Tibial nerve (tissue), 4 donors: ENCODE measurements at places on chromosomes 5 and 9. TPM values are rescaled to one million over a fixed set of nuclear protein-coding genes. Genes with fewer than 3 reads are reported as not detected.

DNA sequence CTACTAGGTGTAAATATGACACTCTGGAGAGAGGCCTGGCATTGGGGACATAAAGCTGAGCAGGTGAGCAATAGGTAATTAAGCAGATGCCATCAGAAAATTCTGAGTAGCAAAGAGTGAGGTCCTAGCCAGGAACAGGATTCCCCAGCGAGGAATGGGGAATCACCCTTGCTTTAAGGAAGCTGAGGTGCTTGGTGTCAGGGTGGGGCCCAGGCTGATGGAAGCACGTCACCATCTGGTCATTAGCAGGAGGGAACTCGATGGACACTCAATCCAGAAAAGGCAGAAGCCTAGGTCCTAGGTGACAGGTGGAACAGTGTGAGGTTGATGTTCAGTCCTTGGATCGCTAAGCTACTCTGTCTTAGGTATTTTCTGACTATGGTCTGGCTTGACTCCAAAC, 562.7 kb upstream of the DAP start:
- H3K4me3 ChIP-seq: no peak overlapping the region
- no peak overlapping the region for H3K27ac ChIP-seq
- H3K27me3 ChIP-seq: no peaks in the 10 kb centered on the region

- no peaks in the 10 kb centered on the region for H3K27me3 ChIP-seq
- H3K4me1 ChIP-seq: no peaks in the 10 kb centered on the region
- H3K27ac ChIP-seq: no peak overlapping the region
- DNase-seq: no peak
- H3K4me3 ChIP-seq: no peak overlapping the region
Observed at GRCh38 chr5:98432378-98432777, 341.1 kb upstream of the RGMB start.

GRCh38 chr5:589588-589987, 22.6 kb upstream of the CEP72 start:
- H3K27ac ChIP-seq: no peak overlapping the region
- H3K36me3 ChIP-seq: no peaks in the 10 kb centered on the region
- no peaks in the 10 kb centered on the region for H3K4me1 ChIP-seq

Gene SLC25A46
- 47.7 TPM for total RNA-seq

Gene RLN1
- total RNA-seq: not detected

Gene DBH
- not detected for total RNA-seq

Gene DOCK8
- total RNA-seq: 11.1 TPM

DNA sequence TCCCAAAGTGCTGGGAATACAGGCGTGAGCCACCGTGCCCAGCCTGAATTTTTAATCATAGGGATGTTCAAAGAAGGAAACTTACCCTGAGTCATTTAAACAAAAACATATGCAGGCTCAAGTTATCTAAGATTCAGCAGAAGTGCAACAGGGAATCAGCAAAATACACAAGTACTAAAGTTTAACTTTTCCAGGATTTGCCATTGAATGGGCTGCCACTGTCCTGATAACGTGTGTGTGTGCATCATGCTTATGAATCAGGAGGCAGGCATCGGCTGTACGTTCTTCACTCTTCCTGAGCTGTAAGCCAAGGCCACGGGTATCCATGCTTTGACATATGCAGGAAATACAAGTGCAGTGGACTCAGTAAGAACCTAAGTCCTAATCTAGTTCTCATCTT, 48.8 kb upstream of the FST start:
- H3K27me3 ChIP-seq: no peaks in the 10 kb centered on the region
- no peak overlapping the region for H3K4me3 ChIP-seq
- H3K4me1 ChIP-seq: no peaks in the 10 kb centered on the region
- no peak for DNase-seq
- no peaks in the 10 kb centered on the region for H3K36me3 ChIP-seq

GRCh38 chr9:129854588-129855110, 19.4 kb downstream of the USP20 start:
- no peak overlapping the region for H3K27ac ChIP-seq
- peaks cover 22% of the 10 kb centered on the region for H3K36me3 ChIP-seq
- H3K4me3 ChIP-seq: no peak overlapping the region
- H3K4me1 ChIP-seq: no peaks in the 10 kb centered on the region
- no peaks in the 10 kb centered on the region for H3K27me3 ChIP-seq

DNA sequence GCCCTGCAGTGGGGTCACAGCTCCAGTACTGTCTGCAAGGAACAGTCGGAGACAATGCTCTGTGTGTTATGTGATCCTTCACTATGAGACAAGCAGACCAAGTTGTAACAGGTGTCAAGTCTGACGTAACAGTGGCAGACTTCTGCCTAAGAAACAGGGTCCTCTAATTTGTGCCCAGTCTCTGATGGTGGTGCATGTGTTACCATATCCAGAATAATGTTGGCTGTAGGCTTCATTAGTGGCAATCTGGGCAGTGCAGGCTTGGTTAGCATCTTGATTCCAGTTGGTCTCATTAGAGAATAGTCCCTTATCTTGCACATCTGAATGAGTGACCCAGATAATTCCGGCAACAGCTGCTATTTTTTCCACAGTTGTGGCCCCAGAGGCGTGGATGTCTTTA, 33.8 kb downstream of the ZNF131 start:
- H3K27me3 ChIP-seq: no peaks in the 10 kb centered on the region
- H3K4me3 ChIP-seq: no peak overlapping the region
- no peaks in the 10 kb centered on the region for H3K4me1 ChIP-seq
- no peak overlapping the region for H3K27ac ChIP-seq
- no peak for DNase-seq
- no peaks in the 10 kb centered on the region for H3K36me3 ChIP-seq

DNA sequence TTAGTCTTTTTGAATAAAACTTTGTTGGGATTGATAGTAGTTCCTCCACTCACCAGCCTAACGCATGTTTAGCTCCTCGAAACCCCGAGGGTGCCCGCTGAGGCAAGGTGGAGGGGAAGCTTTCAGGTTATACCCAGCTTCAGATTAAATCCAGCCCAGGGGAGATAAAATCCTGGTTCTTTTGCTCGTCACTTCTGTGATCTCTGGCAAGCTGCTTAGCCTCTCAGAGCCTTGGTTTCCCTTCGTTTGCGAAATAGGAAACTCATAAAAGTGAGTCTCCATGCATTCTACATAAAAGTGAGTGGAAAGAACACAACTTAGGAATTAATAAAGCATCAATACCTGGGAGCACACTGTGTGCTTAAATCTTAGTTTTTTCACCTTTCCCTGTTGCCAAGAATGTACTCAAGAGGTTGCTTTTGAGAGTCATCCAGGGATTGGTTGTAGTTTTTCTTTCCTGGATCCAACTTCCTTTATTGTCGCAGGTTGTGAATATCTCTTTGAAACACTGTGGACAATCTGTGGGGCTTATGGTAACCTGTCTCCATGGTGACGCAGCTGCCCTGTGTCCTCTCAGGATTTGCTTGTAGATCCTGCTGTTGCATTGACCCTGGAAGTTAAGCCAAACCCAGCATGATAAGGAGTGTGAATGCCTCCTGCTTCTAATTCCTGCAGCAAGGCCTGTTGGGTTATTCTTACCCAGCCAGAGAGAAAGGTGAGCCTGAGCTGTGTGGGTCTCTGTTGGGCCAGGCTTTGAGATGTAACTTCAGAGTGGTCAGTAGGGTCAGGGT, 2.0 kb downstream of the GALNT12 start:
- no peaks in the 10 kb centered on the region for H3K4me1 ChIP-seq
- H3K4me3 ChIP-seq: no peak overlapping the region
- H3K27ac ChIP-seq: no peak overlapping the region
- DNase-seq: no peak

DNA sequence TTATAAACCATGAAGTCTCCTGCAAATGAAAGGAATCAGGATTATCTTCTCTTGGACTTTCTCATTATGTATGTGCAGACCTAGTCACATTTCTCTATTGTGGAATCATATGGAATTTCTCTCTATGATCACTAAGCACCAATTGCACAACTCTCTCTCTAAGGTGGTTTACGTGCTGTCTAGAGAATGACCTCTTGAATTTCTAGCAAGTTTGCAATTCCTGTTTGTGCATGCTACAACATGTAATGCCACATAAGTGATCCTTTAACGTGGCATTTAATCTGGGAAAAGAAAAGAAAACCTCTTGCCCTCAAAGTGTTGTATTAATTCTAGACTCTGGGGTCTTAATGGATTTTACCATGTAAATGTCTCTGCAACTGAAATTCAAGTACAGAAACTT, 5.0 kb upstream of the PPP2R2B start:
- no peaks in the 10 kb centered on the region for H3K27me3 ChIP-seq
- no peak overlapping the region for H3K27ac ChIP-seq
- no peak overlapping the region for H3K4me3 ChIP-seq
- H3K36me3 ChIP-seq: no peaks in the 10 kb centered on the region
- no peaks in the 10 kb centered on the region for H3K4me1 ChIP-seq

Gene SLC6A7
- not detected for total RNA-seq

DNA sequence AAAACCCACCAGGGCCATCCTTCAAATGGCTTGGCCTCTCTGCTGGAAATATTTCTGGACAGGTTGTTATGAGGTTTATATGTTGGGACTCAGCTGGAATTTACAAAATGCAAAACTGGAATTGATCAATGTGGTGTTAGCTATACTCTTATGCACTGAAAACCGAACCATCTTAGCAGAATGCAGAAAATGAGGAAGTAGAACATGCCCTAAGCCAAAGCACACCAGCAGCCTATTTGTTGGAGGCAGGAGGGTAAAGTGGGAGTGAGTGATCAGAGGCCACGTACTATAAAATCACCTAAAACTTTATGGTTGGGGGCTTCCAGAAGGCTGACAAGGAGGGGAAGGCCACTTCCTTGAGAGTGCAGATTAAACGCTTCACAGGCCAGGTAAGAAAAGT, 63.6 kb upstream of the C5orf63 start:
- no peak overlapping the region for H3K4me3 ChIP-seq
- no peaks in the 10 kb centered on the region for H3K36me3 ChIP-seq
- H3K27ac ChIP-seq: no peak overlapping the region

Gene B4GALT7
- total RNA-seq: 27.3 TPM

DNA sequence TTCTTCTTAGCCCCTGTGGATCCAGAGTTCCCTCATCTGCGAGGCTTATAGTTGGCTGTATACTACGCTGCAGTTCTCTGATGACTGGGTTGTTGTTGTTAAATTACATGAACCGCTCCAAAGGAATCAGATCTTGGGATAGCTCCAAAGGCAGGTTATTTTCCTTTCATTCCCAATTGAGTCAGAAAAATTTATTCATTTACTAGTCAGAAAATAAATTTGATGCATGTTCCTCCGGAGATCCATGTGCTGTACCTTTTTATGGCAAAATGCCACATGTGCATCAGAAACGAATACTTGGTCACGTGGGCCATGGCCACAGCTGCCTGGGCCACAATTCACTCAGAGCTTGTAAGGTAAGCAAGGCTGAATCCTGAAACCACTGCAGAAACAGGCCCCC, 304.0 kb downstream of the NR2F1-AS1 start:
- no peak overlapping the region for H3K27ac ChIP-seq
- H3K27me3 ChIP-seq: no peaks in the 10 kb centered on the region
- no peaks in the 10 kb centered on the region for H3K36me3 ChIP-seq
- peaks cover 8% of the 10 kb centered on the region for H3K4me1 ChIP-seq
- DNase-seq: no peak
- H3K4me3 ChIP-seq: no peak overlapping the region

Gene CDX1
- total RNA-seq: 0.22 TPM

GRCh38 chr5:65766175-65766574, 44.2 kb downstream of the NLN start:
- no peaks in the 10 kb centered on the region for H3K4me1 ChIP-seq
- H3K27me3 ChIP-seq: no peaks in the 10 kb centered on the region
- no peak overlapping the region for H3K4me3 ChIP-seq
- no peak for DNase-seq

Gene MYMK
- total RNA-seq: 1.4 TPM

DNA sequence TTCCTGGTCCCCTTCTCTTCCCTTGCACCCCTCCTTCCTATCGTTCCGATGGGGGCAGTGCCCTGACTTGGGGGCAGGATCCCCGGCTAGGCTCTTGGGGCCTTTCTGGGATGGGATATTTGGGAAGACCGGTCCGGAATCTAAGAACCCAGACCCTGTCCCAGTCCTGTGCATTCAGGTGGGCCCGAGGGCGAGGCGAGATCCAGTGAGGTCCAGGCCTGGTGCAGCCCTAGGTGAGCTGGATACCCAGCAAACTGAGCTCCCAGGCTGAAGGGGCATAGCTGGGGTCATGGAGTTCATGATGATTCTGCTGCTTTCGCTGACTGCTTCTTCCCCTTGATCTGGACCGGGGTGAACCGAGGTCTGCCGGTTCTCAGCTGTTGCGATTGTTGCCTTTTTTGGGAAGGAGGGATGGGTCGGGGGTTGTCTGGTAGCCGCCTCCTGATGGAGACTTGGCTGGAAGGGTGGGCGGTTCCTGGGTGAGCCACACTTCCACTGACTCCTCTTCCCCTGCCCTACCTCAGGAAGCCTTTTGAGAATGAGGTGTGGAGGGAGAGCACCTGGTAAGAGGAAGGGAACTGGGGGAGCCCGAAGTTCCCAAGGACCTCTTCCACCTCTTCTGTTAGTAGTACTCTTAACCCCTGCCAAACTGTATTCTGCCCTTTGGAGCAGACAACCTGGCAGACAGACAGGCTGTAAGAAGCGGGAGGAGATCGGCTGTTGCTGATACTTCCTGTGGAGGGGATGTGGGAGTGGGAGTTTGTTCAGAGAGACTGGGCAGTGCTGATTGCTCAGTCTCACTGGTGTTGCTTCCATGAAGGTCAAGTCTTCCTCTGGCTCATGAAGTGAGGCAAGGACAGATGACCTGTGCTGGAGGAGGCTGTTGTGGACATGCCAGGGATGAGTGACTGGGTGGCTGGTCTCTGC, 1.0 kb downstream of the LRRC8A start:
- H3K4me1 ChIP-seq: peaks cover 35% of the 10 kb centered on the region
- no peaks in the 10 kb centered on the region for H3K36me3 ChIP-seq
- peak overlapping the region; percentile 97 for H3K27ac ChIP-seq
- no peak for DNase-seq

DNA sequence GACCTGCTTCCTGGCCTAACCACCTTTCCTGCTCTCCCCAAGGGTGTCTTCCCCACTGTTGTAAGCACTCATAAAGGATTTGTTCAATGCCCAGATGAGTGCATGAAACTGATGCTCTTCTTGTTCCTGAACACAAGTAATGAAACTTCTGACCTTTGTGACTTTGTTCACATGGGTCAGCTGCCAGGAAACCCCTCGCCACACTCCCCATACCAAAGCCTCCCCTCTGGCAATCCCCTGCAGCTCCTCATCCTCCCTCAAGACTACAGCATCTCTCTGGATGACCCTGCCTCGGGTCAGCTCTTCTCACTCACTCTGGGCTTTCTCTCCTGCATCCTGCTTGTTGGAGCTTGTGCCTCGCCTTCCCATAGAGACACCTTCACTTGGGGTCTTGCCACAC, 72.2 kb upstream of the SPTLC1 start:
- H3K27ac ChIP-seq: no peak overlapping the region
- H3K36me3 ChIP-seq: no peaks in the 10 kb centered on the region
- no peak for DNase-seq

Gene SOWAHA
- 0.44 TPM for total RNA-seq

Gene NEUROG1
- total RNA-seq: not detected

GRCh38 chr9:137485343-137486140, 26.4 kb upstream of the NSMF start:
- no peaks in the 10 kb centered on the region for H3K27me3 ChIP-seq
- H3K4me1 ChIP-seq: no peaks in the 10 kb centered on the region
- H3K36me3 ChIP-seq: no peaks in the 10 kb centered on the region

GRCh38 chr9:105483618-105484017, 35.8 kb downstream of the FSD1L start:
- H3K4me3 ChIP-seq: no peak overlapping the region
- DNase-seq: no peak
- no peaks in the 10 kb centered on the region for H3K4me1 ChIP-seq
- peaks cover 7% of the 10 kb centered on the region for H3K36me3 ChIP-seq
- H3K27me3 ChIP-seq: no peaks in the 10 kb centered on the region
